ENCODE measurements at places on chromosomes 1 and 21.

DNA sequence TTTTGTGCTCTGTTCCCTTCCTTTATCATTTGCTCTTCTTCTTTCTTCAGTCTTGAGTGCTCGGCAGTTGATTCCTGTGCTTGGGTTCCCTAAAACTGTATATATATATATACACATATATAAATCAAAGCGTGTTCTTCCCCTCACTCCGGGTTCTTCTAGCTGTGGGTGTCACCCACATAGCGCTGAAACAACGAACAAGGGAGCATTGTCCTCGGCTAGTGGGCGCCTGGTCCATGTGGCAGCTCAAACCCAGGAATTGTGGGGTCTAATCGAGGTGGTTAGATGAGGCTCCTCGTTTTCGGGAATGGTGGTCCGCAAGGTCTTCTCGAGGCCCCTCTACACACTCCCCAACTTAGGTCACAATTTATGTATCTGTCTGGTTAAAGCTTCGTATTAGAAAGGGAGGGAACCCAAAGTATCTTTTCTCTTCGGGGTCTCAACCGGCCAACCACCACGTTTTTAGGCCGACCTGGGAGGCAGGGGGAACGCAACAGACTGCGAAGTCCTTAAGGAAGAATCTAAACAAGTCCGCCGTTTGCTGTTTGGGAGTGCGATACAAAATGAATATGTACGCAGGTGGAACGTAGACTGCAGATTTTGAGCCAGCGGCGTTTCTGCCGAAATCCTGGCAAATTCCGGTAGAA is 504 bp upstream of the SDHC start:
- DNase-seq: no peak

GRCh38 chr1:24783713-24784112 is 38.5 kb downstream of the CLIC4 start:
- no peak for DNase-seq

DNA sequence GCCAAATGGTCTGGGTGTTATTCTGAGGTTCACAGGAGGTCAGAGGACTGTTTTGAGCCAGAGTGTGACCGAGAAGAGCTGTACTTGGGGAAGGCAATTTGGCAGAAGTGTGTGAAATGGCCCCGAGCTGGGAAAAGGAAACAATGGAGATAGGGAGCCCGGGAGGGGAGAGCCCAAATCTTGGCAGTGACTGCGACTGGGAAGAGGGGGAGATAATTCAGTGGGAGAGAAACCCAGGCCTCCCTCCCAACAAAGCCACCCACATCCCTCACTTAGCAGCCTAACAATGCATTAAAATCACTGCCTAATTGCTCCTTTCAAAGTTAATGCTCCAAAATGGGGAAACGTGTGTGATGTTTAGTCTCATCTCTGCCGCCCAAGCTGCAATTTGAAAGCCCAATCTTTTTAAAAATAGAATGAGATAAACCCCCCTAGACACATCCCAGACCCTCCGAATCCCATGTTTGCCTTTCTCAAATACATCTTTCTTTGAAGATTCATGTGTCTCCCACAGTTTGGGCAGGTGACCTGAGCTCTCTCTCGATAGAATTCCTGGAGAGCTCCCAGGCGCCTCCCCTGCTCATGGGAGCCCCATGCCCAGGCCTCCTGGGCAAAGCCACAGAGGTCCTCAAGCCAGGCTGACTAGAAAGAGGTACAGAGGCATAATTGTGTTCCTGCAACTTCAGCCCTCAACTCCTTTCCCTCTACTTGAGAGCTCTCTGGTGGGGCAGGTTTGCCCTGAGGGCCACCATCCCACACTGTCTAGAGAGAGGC is 17.3 kb downstream of the LRRC52 start:
- DNase-seq: no peak

DNA sequence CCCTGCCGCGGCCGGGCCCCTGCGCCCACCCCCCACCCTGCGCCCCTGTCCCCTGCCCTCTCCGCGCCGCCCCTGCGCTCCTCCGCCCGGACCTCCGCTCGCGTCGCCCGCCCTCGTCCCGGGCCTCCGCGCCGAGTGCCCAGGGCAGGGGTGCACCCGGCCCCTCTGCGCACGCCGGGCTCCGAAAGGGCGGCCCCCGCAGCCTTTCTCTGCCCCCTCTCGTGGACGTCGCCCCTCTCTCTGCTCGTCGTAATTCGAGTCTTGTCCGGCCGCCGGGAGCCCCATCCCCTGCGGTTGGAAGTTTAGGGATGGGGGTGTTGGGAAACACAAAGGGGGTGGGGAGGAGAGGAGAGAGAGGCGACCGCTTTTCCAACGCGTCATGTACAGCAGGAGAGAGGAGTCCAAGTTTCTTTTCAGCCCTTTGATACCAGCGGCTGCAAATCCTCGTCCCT is 407 bp downstream of the GALNT2 start:
- DNase-seq: no peak

GRCh38 chr1:153770797-153771196 is 4.4 kb upstream of the SLC27A3 start:
- DNase-seq: no peak

- DNase-seq: no peak
These were observed 81.5 kb downstream of the BEND5 start for GRCh38 chr1:48695161-48695560.

DNA sequence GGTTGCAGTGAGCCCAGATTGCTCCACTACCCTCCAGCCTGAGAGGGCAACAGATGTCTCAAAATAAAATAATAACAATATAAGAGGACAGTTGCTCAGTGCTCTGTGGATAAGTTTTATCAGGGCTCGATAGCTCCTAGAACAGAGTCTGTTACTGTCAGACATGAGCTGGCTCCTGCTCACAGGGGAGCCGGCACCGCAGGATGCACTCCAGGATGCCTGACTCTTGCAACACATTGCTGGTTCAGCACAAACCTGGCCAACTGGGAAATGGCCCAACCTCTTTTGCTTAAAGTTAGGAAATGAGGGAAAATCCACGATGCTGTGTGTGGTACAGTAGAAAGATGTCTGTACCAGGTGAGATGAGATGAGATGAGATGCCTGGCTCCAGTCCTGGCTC is 5.8 kb upstream of the CTSE start:
- no peak for DNase-seq

GRCh38 chr21:41877901-41878830 is 978 bp downstream of the PRDM15 start:
- DNase-seq: peak; percentile 19

GRCh38 chr21:46206163-46207005 is 22.1 kb upstream of the SPATC1L start:
- DNase-seq: no peak

- DNase-seq: peak; percentile 88
These were observed 64.0 kb downstream of the ITPKB start for GRCh38 chr1:226674892-226675714.

GRCh38 chr1:9112961-9113880 is 15.7 kb downstream of the GPR157 start:
- DNase-seq: no peak

DNA sequence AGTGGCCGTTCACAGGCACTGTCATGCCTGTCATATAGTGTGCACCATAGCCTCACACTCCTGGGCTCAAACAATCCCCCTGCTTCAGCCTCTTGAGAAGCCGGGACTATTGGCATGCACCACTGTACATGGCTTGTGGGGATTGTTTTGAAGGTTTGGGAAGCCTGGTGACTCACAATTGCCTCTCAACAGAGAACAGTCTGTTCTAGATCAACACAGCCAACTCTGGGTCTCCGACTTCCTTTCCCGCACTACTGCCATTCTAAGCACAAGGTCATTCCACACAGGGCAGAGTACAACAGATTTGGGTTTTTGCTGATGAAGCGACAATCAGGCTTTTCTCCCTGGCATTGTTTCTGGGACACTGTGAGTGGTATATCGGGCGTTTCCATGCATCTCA is 15.5 kb upstream of the AHCTF1 start:
- no peak for DNase-seq

- DNase-seq: no peak
These were observed 4.0 kb downstream of the HAO2 start for GRCh38 chr1:119372503-119373086.

DNA sequence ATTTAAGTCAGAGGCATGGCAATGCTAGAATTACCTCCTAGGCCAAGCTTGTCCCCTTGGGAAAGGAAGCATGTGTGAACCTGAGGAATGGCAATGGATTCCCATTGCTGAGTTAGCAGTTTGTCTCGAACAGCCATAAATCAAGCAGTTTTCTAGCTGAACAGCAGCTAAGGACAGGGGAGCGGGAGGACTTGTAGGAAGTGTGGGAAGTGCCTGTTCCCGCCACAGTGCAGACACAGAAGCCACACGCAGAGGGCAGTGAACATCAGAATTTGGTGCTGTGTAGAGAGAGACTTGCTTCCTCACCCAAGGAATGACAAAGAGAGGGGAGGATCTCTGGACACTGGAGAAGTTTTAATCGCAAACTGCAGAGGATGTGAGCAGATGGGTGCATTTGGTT is 3.8 kb downstream of the PHGDH start:
- DNase-seq: peak; percentile 59

DNA sequence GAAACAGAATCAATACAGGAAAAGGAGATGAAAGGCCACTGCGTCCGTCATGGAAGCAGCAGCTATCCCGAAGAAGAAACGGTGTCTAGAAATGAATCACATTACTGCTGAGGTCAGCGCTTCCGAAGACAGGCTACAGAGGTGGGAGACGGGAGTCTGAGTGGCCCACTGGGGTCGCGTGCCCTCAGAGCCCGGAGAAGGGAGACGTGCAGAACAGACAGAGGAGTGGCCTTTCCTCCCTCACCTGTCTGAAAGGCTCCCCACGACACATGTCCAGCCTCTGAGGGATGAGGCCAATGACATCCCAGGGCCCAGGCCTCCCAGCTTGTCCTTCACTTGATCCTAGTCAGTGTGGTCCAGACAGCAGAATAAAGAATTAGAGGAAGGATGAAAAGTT is 35.9 kb downstream of the VPS26C start:
- no peak for DNase-seq

- DNase-seq: no peak
These were observed 13.4 kb downstream of the OSCP1 start for GRCh38 chr1:36436821-36437220.

- no peak for DNase-seq
These were observed 58.6 kb upstream of the HIVEP3 start for GRCh38 chr1:41977326-41977725.

- DNase-seq: no peak
These were observed 40.8 kb downstream of the KIAA1614 start for GRCh38 chr1:180953291-180954004.

DNA sequence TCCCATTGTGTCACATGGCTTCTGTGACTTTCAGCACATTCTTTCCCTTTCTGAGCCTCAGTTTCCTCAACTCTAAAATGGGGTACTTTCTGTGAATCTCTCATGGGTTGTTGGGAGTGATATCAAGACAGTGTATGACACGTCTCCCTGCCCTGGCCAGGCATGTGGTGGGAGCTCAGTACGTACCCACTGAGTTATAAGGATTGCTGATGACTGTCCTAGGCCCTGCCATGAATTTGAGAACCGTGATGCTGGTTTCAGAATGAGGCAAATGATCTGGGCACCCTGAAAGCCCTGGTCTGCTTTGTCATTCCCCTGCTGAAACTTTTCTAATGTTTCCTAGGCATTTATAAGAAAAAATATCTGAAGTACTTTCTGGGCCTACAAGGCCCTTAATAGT is 3.6 kb downstream of the ZNF362 start:
- DNase-seq: no peak

GRCh38 chr1:1085171-1085841 is 11.2 kb upstream of the RNF223 start:
- DNase-seq: no peak

DNA sequence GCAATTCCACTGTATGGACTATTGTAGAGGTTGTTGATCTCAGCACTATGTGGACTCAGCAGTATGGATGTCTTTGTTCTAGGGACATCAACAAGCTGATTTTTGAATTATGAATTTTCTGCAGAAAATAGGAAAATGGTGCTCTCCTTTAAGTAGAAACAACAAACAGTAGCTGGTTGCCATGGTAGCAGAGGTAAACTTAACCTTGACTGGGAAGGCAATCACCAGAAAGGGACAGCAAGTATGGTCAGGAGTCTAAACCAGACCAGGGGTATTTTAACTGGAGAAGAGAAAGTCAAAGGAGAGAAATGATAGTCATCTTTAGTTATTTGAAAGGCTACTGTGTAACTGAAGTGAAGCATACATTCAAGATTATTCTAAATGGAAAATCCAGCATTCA is 22.3 kb downstream of the WLS start:
- DNase-seq: no peak

GRCh38 chr1:150808846-150809245 is 786 bp upstream of the CTSK start:
- DNase-seq: no peak

DNA sequence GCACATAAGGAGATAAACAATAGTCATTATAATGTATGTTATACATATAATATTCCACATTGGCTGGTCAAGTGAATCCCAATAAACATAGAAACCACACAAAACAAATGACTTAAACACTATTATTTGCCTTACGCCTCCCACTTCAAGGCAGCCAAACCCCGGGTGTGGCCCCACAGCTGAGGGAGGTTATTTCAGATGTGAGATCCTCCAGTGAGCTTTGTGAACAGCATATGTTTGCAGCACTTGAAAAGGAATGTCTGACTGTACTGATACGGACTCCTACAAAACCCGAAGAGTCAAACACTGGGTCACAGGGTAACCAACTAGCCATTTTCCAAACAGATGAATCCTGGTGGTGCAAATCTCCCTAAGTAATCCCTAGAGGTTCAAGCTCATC is 27.1 kb upstream of the DISP1 start:
- no peak for DNase-seq

- DNase-seq: no peak
These were observed 12.8 kb downstream of the GCSAML start for GRCh38 chr1:247561711-247562110.
